Esophagus squamous epithelium (tissue), 5 donors: ENCODE measurements at places on chromosomes 13 and 19. TPM values are rescaled to one million over a fixed set of nuclear protein-coding genes. Genes with fewer than 3 reads are reported as not detected.

DNA sequence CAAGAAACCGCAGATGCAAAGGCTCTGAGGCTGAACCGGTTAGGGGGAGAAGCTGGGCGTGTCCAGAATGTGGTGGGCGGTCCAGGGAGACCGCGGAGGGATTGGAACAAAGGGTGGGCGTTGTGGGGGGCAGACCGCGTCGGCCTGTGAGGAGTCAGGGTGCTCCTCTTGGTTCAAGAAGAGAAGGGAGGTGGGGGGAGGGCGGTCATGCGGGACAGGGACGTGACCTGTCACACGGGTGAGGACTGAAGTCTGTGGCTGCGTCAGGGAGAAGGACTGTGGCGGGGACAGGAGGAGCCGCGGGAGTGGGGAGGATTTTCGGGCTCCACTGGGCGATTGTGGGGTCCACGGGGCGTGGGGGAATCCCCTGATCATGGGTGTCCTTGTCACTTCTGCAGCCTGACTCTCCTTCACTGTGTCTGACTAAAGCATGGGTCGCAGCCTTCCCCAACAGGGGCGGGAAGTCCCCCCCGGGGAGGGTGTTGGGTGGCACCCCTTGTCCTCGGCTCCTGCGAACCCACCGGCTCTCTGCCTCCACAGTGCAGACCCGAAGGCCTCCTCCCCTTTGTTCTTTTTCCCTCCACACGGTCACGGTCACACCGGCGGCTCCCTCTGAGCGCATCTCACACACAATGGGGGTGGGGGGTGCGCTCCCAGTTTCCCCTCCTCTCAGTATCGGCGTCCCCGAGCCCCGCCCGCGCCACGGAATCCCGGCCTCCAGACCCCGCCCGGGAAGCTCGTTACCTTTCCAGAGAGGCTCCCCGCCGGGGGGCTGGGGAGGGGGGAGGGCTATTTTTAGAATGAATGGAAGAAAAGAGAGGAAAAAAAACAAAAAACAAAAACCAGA lies 16.4 kb upstream of the KCNN1 start:
- no peak for DNase-seq

GRCh38 chr13:76980075-76980718 lies 11.7 kb upstream of the CLN5 start:
- DNase-seq, result no peak

DNA sequence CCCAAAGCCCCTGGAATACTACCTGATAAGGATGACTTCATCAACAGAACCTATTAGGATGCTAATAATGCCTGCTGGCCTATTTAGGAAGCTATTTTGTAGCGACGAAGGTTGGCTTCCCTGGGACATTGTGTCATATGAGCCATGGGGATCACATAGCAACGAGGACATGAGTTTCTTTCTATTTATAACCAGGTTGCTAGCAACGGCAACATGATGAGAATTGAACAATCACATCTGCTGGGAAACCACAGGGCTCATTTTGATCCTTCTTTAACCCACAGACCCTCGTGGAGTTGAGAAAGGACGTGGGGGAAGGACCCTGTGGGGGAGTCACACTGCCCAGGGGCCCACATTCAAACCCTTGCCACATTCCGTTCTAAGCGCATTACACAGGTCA lies 172.2 kb downstream of the COL4A1 start:
- no peak for DNase-seq

The LGALS14 gene
- not detected for total RNA-seq

GRCh38 chr13:40624986-40625385 lies 41.5 kb downstream of the FOXO1 start:
- no peak for DNase-seq

GRCh38 chr19:41595258-41595889 lies 19.4 kb downstream of the CEACAM21 start:
- no peak for DNase-seq

GRCh38 chr19:18473003-18473705 lies 35.2 kb upstream of the ISYNA1 start:
- DNase-seq, result no peak

GRCh38 chr19:36256853-36257519 lies 42.1 kb downstream of the ZNF146 start:
- no peak for DNase-seq

DNA sequence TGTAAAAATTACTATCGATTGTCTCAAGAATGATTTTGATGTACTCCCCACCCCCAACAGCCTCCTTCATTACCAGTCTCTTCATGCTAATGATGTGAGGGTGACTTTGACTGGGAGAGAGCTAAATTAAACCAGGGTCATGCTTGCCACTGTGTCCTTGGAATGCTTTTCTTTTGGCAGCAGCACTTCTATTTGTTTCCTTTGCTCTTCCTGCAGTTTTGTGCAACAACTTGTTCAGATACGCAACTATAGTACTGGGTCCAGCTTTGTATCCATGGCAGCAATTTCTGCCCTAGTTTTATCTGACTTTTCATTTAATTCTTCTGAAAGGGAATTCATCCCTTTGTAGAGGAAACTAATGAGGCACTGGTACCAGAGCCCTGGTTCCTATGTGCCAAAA lies 2792.1 kb downstream of the PCDH9 start:
- no peak for DNase-seq

The COX6B1 gene
- total RNA-seq, result 792 TPM

The NACC1 gene
- 34.9 TPM for total RNA-seq

DNA sequence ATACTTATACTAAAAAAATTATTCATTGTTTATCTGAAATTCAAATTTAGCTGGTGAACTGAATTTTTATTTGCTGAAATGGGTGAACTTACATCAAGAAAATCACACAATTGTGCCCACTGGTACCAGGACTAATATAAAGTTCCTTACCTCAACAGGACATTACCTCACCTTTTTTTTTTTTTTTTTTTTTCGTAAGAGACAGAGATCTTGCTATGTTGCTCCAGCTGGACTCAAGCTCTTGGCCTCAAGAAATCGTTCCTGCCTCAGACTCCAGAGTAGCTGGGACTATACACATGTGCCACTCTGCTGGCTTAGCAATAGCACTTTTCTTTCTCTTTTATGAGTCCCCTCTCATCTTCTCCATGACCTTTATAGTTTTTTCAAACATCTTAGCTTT lies 22.5 kb upstream of the NDFIP2 start:
- no peak for DNase-seq

- no peak for DNase-seq
Observed at GRCh38 chr13:96746886-96747285, 247.4 kb downstream of the OXGR1 start.

The CEACAM20 gene
- not detected for total RNA-seq

The MTUS2 gene
- 0.57 TPM for total RNA-seq
